Renal pelvis (tissue), 12 donors: ENCODE measurements at places on chromosomes 11 and 22. TPM values are rescaled to one million over a fixed set of nuclear protein-coding genes. Genes with fewer than 3 reads are reported as not detected.

GRCh38 chr11:48054994-48055291 is 74.6 kb downstream of the PTPRJ start:
- no peak for DNase-seq

- DNase-seq: no peak
Measured at GRCh38 chr11:71466358-71466757, 13.4 kb downstream of the NADSYN1 start.

DNA sequence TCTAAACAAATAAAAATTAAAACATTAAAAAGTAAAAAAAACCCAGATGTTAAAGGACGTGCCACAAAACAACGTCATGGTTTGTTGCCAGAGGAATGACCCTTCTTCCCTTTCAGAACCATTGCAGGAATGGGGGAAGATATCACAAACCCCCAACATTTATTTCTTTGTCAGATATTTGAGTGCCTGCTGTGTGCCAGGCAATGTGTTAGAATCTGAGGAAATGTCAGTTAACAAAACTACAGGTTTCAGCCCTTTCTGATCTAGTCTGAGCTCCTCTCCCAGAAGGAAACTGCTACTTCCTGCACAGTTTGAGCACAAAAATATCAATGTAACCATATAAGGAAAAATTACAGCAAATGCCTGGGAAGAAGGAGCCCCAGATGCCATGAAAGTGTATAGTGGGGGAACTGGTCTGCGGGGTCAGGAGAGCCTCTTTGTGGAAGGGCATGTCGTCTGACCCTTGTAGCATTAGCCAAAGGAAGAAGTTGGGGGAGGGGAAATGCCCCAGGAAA is 7.1 kb upstream of the NHERF4 start:
- DNase-seq: no peak

- DNase-seq: no peak
Measured at GRCh38 chr11:47889714-47890441, 41.7 kb upstream of the NUP160 start.

GRCh38 chr11:130359419-130359818 is 44.7 kb upstream of the ZBTB44 start:
- no peak for DNase-seq

CLMP gene
- 26.1 TPM for polyA plus RNA-seq

HEPHL1 gene
- 0.09 TPM for polyA plus RNA-seq
